ENCODE measurements at places on chromosomes 6 and 20.

- DNase-seq = no peak
Measured at GRCh38 chr20:53208110-53208832, 236.1 kb downstream of the TSHZ2 start.

- DNase-seq = no peak
Measured at GRCh38 chr6:21033575-21034026, 499.3 kb downstream of the CDKAL1 start.

GRCh38 chr6:53494076-53494475 is 50.8 kb downstream of the GCLC start:
- no peak for DNase-seq

DNA sequence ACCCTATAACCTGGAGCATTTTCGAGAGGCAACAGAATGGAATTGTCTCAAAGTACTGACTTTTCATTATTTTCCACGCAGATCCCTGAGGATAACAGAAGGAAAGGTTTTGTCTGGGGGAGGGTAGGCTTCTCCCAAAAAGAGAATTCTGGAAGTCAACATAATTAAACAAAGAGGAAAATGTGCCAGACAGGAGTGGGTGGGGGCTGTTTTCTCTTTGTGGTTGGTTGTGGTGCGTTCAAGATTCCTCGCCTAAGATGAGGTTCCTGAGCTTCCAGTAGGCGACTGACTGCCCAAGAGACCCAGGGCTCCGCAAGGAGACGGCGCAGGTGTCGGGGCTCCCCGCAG is 70.4 kb downstream of the SOX4 start:
- DNase-seq = no peak

Measured in T-helper 1 cell (primary cell).